Chondrocyte (in vitro differentiated cells): ENCODE measurements at places on chromosomes 11 and 22. TPM values are rescaled to one million over a fixed set of nuclear protein-coding genes. Genes with fewer than 3 reads are reported as not detected.

- DNase-seq = no peak
These were observed 60.8 kb downstream of the MYO7A start for GRCh38 chr11:77188633-77189491.

DNA sequence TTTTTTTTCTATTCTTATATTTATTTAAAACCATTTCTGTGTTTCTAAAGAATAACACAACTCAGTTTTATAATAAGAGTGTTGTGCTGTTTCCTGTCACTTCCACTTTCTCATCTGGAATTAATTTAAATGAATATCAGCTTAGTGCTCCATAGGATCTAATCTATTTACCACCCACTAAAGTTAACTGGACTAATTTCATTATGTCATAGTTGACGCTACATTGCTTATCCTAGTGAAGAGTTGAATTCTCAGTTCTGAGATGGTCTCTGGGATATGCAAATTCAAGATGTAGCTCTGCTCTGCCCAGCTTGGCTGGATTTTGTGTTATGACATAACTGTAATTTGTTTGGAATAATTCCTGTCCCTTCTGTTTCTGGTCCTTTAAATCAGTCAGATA lies 380.1 kb downstream of the METTL15 start:
- no peak for DNase-seq

DNA sequence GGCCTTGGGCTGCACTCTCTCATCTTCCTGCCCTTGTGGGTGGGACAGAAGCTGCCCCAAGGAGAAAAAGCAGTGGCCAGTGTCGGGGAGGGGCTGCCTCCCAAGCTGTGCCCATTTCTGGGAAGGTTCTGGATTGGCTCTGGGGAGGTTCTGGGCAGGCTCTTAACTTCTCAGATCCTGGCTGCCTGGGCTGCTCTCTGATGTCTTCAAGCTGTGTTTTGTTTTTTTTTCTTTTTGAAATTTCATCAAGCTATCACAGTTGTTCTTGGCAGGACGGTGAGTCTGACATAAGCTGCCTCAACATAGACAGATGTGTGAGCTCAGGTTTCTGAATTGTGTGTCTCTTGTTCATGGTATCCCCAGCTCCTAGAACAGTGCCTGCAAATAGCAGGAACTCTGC lies 1032.0 kb downstream of the BRD1 start:
- DNase-seq = no peak

- DNase-seq = no peak
These were observed 38.1 kb downstream of the DIXDC1 start for GRCh38 chr11:111975076-111975806.

GRCh38 chr11:12143461-12144258 lies 33.3 kb downstream of the MICAL2 start:
- DNase-seq = no peak

GRCh38 chr22:30882184-30882717 lies 86.3 kb downstream of the MORC2 start:
- DNase-seq = no peak

- no peak for DNase-seq
These were observed 12.4 kb downstream of the CRELD2 start for GRCh38 chr22:49930596-49931412.

DNA sequence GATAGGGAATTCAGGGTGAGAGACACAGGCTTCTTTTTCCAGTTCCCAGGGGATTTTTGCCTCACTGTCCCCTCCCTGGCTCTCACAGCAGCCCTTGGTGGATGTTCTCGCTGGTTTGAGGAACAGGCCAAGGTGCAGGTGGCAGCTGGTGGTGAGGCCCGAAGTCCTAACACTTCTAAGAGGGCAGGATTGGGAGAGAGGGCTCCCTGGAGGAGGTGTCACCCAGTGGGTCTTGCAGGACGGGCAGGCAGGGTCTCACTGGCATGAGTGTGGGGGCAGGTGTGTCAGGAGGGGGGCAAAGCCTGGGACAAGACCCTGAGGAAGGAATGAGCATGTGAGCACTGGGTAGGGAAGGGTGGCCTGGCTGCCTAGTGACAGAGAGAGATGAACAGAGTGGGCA lies 9.2 kb downstream of the ADORA2A start:
- peak; percentile 68 for DNase-seq

GRCh38 chr22:46714550-46714949 lies 23.5 kb downstream of the CERK start:
- no peak for DNase-seq

GRCh38 chr11:2580571-2581001 lies 119.2 kb downstream of the KCNQ1OT1 start:
- peak; percentile 89 for DNase-seq

- no peak for DNase-seq
These were observed 82.4 kb downstream of the FANCF start for GRCh38 chr11:22543261-22543660.

Gene NUP98
- total RNA-seq = 47.8 to 61.6 TPM (median 52.7 TPM) in 3 replicates

Gene SMPD1
- 81.1 to 102 TPM (median 99.4 TPM) in 3 replicates for total RNA-seq

Gene ARHGAP20
- total RNA-seq = 0.62 to 1.2 TPM (median 0.62 TPM) in 3 replicates

Gene EHBP1L1
- 28.1 to 82.0 TPM (median 81.3 TPM) in 3 replicates for total RNA-seq

Gene GLYATL1
- 0.28 TPM in 1 of 3 replicates, not detected in the others for total RNA-seq

Gene PKDREJ
- 0.05 to 0.08 TPM (median 0.07 TPM) in 3 replicates for total RNA-seq

Gene KCNK4
- total RNA-seq = 0.22 to 0.39 TPM in 2 of 3 replicates, not detected in the other
